Stomach (tissue), 19 donors: ENCODE measurements at places on chromosomes 12 and 14.

GRCh38 chr12:100987552-100988521, 193.3 kb downstream of the ANO4 start:
- DNase-seq: peak; percentile 28

GRCh38 chr12:43316520-43316919, 235.5 kb downstream of the ADAMTS20 start:
- no peak for DNase-seq

DNA sequence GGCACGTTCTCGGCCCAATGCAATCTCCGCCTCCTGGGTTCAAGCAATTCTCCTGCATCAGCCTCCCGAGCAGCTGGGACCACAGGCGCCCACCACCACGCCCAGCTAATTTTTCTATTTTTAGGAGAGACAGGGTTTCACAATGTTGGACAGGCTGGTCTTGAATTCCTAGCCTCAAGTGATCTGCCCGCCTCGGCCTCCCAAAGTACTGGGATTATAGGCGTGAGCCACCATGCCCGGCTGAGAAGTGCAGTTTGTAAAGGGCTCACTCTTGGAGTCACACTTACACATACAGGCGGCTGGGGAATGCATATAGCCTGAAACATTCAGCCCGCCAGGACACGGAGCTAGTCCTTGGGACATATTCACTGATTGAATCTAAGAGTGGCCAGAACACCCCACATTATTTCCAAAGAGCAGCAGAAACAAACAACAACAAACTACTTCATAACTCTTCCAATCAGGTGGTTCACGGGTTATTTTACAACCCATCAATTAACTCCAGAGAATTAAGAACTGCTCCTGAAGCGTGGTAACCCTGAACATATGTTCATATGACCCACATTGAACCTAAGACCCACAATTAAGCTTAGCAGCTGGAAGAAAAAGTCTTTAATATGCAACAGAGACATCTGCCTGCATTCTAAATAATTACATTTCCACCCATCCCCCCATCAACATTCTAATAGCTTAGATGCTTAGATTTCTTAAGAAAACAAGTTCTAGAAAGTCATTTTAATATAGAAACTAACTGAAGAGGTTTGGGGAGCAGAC, 49.2 kb downstream of the SSH1 start:
- DNase-seq: no peak

DNA sequence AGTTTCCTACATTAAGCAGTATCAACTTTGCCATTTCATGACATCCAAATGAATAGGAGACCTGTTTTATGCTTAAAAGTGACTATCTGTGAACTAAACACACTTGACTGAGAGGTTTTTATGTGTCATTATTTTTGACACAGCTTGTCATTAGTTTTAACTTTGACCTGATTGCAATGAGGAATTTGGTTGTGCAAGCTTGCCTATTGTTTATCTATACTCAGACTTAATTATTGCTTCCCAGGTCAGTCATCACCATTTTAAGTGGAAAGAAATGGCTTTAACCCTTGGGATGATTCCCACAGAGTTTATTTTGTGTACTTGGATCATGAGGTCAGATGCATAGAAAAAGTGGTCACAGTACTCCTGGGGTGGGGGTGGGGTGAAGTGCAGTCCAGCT, 171.0 kb upstream of the PRICKLE1 start:
- DNase-seq: no peak

DNA sequence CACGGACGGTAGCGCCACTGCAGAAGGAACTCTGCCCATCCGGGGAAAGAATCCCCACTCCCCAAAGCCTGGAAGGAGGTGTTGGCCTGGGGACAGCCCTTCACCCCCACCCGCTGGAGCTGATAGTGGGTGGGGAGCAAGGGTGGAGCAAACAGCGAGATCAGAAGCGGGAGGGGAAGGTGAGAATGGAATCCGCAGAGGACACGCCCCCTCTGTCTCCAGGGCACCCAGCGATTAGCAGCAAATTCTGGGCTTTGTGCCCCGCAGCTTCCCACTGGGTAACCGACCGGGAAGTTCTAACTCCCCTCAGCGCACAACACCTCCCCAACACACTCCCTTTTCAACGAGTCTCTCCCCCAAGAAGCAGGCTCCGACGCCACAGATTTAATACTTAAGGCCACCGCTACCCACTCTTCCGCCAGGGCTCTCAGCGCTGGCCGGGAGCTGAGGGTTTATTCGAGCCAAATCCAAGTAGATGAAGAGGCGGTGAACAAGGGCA, 1.4 kb downstream of the SLC25A29 start:
- DNase-seq: peak; percentile 86

- DNase-seq: no peak
Measured at GRCh38 chr12:111406474-111407376, 1.0 kb downstream of the SH2B3 start.

DNA sequence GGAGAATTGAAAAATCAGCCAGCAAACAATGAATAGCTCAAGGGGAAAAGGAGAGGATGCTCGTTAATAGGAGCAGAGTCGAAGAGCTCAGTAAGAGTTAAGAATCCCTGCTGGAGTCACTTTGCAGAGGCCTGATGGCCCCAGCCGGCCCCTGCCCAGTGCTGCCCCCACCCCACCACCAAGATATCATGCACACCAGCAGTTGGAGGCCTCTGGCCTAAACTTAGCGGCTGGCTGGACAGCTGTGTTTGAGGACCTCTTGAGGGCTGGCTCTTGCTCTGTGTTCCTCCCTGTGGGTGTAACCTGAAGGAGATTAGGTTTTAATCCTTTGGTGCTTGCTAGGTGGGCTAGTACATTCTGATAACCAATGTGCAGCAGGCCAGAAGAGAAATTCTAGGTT, 142.0 kb downstream of the PLXNC1 start:
- no peak for DNase-seq

DNA sequence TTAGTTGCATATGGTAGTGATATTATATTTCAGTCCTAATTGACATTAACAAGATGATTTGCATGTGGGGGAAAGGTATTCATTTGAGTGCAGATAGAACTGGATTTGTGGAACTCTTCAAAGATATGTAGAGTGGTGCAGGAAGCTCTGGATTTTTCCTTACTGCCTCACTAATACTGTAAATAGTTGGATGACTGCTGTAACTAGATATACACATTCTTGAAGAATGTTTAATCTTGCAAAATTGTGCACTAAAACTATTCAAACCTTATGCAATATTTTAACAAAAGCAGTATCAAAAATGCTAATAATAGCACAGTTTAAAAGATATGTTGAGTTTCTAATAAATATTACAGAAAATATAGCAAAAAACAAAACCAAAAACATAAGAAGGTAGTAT, 43.1 kb upstream of the ATF7IP start:
- DNase-seq: no peak

DNA sequence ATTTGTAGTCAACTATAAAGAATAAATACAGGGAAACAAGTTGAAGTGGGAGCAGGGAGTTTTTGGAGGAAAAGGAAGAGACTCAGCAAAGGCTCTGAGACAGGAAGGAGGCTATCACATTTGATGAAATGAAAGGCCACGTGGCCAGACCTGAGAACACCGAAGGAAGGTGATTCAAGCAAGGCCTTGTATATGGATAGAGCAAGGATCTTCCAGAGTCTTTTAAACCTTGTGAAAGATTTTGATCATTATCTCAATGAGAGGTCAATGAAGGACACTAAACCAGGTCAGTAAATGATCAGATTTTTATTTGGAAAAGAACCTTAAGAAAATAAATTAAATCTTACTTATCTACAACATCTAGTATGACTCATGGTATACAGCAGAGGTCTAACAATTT, 523.5 kb downstream of the SLC16A7 start:
- DNase-seq: no peak

- DNase-seq: no peak
Measured at GRCh38 chr12:66047411-66048021, 83.0 kb downstream of the LLPH start.

DNA sequence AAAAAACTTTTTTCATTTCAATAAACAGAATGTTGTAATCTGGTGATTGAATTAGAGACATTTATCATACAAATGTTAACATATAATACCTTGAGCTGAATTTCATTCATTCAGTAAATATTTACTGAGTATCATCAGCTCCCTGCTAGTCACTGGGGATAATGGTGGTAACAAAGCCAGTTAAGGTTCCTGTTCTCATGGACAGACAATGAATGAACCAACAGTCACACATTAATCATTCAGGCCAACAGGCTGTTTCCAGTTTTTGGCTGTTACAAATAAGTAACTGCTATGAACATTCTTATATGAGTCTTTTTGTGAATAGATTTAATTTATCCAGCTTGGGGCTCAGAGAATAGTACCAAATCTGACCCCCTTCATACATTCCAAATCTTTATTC, 13.5 kb downstream of the EXD2 start:
- no peak for DNase-seq

- DNase-seq: no peak
Measured at GRCh38 chr14:60653701-60654161, 4.5 kb upstream of the SIX1 start.

DNA sequence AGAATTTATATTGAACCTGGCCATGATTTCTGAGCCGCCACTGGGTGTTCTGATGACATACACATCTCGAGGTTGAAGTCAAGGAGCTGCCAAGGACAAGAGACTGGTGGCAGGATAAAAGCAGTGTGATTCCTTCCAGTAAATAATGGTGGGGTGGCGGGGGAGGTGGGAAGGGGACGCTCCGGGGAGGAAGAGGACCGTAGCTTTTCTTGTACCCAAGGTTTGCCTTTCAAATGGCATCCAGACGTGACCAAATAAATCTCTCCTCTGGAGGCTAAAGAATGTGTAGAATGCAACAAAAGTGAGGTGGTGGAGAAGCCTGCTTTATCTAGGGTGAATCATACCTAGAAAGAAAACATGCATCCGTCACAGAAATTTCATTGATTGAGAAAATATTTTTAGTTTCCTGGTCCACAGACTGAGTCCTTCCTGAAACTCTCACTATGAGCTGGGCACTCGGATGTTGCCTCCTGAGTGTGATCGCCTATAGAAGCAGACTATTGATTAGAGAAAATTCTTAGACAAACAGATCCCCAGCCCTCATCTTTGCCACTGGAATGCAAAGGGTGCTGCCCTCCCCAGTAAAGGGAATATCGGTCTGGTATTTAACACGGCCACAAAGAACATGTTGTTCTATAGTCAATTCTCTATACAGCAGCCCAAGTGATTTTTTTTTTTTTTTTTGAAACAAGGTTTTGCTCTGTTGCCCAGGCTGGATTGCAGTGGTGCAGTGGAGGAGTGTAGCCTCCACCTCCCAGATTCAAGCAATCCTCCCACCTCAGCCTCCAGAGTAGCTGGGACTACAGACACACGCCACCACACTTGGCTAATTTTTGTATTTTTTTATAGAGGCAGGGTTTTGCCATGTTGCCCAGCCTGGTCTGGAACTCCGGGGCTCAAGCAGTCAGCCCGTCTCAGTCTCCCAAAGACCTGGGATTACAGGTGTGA, 112.1 kb downstream of the DPF3 start:
- DNase-seq: no peak

DNA sequence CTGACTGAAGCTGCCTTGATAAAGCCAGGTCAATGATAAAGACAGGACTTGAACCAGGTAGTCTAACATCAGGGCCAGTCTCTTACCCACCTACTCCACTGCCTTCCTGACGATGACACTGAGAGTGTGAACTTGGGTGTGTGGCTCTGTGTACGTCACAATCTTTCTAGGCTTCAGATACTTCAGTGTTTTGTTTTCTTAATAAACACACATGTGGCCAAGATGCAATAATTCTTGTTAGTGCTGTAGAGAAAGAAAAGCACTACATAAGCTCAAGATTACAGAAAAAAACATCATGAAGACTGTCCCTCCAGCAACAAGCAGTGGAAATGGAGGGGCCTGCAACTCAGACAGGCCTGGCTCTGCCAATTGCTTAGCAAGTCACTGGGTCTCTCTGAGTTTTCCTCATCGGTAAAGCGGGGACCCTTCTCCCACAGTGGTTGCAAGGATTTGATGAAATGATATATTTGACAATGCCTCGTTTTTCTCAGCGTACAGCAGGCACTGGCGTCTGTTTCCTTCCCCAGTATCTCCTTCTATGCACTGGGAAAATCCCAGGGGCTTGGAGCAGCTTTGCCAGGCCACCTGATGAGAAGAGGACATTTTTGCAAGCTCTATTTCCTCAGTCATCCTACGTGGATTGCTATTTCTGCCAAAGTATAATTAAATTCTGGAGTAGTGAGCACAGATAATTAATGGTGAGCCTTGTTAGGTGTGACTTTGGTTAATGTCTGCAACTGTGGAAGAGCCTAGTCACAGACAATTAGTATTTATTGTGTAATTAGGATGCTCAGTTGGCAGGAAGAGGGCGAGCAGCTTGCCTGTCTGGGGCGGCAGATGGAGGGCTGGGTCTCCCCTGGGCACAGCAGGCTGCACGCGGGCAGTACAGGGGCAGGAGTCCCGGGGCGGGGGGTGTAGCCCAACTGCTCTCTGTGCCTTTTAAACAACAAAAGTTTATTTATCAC, 55.8 kb upstream of the CHGA start:
- DNase-seq: no peak

GRCh38 chr14:34502001-34502400, 37.5 kb downstream of the EAPP start:
- no peak for DNase-seq

GRCh38 chr12:65205886-65206285, 36.5 kb downstream of the LEMD3 start:
- no peak for DNase-seq

DNA sequence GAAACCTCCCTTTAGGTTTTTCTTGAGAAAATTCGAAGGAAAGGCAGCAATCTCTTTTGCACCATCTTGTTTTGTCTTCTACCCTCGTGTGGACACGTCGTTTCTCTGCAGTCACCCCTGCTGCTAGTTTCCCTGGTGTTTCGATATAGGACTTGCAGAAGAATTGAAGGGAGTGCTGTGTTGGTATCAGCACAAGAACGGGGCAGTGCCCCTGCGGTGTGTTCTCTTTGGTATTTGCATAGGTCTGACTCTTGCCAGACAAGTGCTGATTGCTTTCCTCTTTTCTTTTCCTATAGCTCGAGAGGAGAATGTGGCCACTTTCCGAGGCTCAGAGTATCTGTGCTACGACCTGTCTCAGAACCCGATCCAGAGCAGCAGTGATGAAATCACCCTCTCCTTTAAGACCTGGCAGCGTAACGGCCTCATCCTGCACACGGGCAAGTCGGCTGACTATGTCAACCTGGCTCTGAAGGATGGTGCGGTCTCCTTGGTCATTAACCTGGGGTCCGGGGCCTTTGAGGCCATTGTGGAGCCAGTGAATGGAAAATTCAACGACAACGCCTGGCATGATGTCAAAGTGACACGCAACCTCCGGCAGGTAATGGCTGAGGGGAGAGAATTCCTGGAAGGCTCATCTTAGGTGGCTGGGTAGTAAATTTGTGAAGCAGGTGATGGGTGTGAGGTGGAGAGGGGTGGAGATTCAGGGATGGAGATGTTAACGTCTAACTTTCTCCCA, 474.8 kb downstream of the NRXN3 start:
- peak; percentile 4 for DNase-seq
